NCI-H2171 treated with DMSO at 0.1 percent for 48 hours (cell line): ENCODE measurements at places on chromosomes 3 and 15.
A peak's percentile ranks its signal among the peaks of the same experiment; 100 is the strongest.

- DNase-seq: no peak
These were observed 10.6 kb upstream of the GCSAM start for GRCh38 chr3:112143689-112144088.

DNA sequence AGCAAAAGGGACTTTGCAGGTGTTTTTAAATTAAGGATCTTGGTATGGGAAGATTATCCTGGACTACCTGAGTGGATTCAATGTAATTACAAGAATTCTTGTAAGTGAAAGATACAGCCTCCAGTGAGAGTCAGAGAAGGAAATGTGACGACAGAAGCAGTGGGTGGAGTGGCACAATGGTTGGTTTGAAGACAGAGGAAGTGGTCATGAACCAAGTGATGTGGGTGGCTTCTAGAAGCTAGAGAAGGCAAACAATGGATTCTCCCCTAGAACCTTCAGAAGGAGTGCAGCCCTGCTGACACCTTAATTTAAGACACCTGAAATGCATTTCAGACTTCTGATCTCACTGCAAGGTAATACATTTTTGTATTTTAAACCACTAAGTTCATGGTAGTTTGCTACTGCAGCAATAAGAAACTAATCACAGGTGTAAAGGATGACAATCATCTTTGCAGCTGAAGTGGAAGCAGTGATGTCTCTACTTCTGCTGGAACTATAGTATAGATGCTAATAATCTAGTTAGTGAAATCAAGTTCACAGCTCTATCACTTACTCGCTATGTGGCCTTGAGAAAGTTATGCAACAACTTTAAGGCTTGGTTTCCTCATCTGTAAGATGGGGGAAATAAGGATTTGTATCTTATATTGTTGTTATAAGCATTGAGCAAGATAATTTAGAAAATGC, 403.4 kb upstream of the SUCLG2 start:
- DNase-seq: no peak

GRCh38 chr3:141306276-141306675, 62.0 kb upstream of the ZBTB38 start:
- no peak for DNase-seq

DNA sequence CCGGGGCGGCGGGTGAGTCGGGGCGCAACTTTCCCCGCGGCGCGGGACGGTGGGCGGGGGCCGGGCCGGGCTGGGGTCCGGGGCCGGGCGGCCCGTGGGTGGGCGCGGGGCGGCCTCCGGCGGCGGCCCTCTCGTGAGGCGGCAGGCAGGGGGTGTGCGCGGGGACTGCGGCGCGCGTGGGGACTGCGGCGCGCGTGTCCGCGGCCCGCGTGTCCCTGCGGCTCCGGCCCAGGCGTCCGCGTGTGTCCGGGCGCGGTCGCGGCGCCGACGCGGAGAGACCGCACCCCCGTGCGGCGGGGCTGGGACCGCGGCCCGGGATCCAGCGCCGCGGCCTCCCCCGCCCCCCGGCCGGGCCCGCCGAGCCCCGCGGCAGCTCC, 349 bp downstream of the PLXNA1 start:
- no peak for DNase-seq

DNA sequence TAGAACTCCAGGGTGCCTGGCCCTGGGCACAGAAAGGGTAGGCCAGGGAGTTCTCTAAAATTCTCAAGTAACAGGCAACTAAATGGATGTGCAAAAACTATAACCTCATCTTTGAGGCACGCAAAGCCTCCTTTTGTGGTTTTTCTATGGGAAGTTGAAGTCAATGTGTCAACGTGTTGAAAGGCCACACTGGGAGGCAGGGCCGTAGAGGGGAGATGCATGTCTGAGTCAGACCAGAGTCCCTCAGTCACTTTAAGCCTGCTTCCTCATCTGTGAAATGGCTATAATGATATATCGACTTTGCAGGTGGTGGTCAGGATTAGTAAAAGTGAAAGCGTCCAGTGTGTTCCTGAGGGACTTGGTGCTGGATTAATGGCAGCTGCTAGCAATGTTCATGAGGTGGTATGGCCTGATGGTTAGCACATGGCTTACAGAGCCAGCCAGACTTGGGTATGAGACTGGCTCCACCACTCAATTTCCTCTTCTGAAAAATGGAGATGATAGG, 17.0 kb downstream of the TGM5 start:
- no peak for DNase-seq

DNA sequence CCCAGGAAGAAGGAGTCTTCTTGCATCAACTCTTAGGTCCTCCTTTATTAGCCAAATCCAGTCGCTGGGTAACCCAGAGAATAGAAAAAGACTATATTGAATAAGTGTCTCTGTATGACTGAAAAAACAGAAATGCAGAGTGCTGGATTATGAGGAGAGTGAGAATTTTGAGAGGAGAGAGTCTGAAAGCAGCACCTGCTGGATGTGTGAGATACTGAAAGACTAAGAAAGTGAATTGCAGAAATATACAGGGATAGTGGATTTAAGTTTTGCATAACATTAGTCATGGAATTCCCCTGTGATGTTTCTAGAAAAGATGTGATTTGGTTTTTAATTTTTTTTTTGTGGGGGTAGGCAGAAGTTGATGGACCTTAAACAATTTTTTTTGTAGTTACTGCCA, 296.5 kb downstream of the MECOM start:
- DNase-seq: no peak

- no peak for DNase-seq
These were observed 227.3 kb upstream of the C2CD4B start for GRCh38 chr15:62392376-62392775.

- no peak for DNase-seq
These were observed 110.6 kb upstream of the TNFAIP8L3 start for GRCh38 chr15:51205050-51205975.

GRCh38 chr3:51503007-51503406, 3.2 kb upstream of the DCAF1 start:
- DNase-seq: no peak

- DNase-seq: no peak
These were observed 141.8 kb upstream of the CFAP20DC start for GRCh38 chr3:59191651-59192050.

DNA sequence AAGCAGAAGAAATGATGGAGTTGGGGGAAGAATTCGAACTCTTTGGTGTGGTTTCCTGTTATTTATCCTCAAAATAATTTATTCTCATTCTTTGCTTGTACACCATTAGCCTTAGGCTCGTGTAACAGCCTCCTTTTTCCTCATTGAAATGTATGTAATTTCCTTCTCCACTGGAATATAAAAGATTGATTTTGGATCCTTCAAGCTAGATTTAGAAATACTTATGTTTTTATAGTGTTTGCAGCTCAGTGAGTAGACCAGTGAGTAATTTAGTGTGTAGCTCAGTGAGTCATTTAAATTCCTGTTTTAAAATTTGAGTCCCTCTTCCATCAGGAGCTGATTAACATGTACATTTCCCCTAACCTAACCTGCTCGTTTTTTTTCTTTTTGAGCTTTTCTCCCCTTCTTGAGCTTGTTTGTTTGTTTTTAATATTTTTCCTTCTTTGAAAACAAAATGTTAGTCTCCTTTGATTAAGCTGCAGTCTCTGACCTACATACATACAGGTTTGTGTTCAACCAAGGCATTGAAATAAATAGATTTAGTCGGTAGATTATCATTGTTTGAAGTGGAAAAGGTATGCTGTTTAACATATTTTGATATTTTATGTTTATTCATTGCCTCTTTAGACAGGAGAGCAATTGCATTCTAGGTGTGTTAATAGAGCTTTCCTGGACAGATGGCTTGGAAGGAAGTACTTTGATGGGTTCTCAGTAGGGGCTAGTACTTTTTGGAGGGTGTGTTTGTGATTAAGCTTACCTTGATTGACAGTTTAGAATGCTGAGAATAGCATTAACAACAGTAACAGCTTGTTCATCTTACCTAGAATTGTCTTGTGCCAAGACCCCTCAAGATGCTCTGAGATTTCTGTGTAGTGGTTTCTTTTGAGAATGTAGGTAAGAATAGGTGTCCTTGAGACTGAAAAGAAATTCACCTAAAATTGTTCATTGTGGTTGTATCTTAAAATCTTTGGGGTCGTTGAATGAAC, 5.9 kb downstream of the USP3 start:
- peak; percentile 83 for DNase-seq

- DNase-seq: no peak
These were observed 307.4 kb downstream of the NTRK3 start for GRCh38 chr15:87949151-87949574.

- no peak for DNase-seq
These were observed 19.5 kb downstream of the UBXN7 start for GRCh38 chr3:196412704-196413103.

DNA sequence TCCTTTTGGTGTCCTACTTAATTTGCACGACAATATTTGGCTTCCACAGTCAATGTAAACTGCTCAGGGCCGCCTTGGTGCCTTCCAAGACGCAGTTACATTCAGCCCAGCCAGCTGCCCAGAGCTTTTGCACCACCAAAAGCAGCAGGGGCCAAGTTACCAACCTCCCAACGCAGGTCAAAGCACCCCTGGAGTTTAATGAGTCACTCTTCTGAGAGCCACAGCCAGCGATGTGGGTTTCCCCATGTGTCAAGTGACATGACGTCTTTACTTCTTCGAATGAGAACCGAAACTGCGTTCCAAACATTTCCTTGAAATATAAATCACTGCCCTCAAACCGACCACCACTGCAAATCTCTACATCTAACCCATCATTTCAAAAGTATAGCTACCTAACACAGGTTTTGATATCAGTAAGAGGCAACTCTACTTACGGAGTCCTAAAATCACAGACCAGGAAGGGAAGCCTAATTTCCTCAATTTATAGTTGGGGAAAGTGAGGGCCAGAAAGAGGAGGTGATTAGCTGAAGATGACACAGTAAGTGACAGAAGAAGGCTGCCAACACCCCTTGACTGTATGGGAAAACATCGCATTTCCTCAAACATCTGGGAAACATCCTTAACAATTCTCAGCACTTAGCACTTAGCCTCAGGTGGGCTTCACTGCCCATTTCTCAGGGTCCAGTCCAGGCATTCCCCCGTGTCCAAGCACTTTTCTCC, 24.5 kb downstream of the MB21D2 start:
- DNase-seq: no peak

GRCh38 chr15:93825682-93826081, 405.7 kb upstream of the MCTP2 start:
- DNase-seq: no peak

GRCh38 chr3:107198581-107199181, 178.6 kb upstream of the CCDC54 start:
- DNase-seq: peak; percentile 57

DNA sequence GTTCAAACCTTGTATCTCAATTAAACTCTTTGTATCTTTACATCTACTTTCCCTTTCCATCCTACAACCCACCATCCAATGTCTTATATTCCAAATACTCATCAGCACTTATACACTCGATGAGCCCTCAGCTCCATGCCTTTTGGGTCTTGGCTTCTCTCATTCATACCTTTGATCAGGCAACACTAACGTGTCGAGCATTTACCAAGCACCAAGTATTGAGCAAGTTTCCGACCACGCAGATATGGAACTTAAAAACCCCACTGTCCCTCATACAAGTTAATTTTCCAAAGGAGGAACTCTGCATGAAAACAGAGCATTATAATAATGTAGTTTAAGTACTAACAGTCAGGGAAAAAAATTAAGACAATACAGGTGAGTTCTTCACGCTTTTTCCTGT, 102.8 kb downstream of the IL1RAP start:
- DNase-seq: no peak

GRCh38 chr3:138594150-138594934, at the start of gene CEP70:
Gene CEP70, minus strand, starts transcription at chr3:138594260. Its CDS starts 21,333 bp downstream, at chr3:138572927.
- DNase-seq: no peak

DNA sequence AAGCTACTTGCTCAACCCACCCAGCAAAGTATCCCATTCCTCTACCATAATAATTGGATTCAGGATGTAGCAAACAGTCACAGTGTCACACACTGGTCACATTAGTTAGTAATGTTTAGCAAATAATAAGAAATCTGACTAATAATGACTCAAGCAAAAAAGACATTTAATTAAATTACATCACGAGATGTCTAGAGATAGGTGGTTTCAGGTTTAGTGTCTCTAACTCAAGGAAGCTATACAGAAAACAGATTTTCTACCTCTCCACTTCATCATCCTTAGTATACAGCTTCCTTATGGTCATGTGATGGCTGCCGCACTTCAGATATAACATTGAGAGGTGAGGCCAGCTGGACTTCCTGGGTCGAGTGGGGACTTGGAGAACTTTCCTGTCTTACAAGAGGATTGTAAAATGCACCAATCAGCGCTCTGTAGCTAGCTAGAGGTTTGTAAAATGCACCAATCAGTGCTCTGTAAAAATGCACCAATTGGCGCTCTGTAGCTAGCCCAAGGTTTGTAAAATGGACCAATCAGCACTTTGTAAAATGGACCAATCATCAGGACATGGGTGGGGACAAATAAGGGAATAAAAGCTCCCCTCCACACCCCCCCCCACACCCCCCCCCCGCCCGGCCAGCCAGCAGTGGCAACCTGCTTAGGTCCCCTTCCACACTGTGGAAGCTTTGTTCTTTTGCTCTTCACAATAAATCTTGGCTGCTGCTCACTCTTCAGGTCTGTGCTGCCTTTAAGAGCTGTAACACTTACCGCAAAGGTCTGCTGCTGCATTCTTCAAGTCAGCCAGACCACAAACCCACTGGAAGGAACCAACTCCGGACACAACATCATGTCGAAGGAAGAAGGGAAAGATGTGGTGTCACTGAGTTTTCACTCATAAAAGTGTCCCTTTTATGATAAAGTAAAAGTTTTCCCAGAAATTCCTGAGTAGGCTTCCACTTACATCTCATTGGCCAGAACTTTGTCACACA, 24.9 kb upstream of the ARPIN start:
- no peak for DNase-seq

DNA sequence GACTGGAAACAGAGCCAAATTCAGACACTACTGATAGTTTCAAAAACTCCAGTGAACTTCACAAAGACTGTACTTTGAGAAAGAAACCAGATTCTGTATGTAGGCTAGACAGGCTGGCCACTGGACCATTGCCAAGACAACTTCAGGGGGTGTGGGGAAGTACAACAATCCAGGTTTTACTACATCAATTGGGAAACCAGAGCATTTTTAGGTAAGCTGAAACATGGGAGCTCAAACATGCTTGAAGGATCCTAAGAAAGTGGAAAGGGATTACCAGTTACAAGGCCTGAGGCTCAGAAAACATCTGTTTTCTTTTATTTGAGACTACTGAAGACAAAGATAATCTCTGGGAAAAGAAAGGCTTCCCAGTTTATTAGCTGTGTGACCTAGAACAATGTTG, 26.9 kb upstream of the ZNF280D start:
- DNase-seq: no peak

DNA sequence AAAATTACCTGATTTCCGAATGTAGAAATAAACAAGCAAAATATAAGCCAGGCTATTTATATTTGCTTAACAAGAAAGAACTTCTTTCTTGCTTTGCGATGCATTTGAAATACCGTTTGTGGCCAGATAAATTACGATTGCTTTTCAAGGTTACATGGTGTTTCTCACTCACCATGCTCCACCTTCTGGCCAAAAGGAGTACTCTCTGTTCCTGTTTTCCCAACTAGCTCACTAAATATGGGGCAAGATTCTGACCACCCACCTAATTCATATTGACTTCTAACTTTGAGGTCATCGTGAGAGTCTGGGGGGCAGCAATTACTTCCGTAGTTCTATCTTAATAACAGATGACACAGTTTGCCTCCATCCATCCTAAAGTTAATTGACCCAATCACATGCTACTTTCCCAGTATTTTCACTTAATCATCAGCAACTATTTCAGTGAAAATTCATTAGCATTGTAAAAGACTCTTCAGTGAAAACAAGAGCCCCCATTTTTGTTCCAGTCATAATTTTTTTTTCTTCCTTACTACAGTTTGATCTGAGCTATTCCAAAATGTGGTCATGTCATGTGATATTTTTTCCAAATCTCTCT, 25.9 kb downstream of the ACP3 start:
- DNase-seq: peak; percentile 51
